ENCODE measurements at places on chromosomes 2 and 18. TPM values are rescaled to one million over a fixed set of nuclear protein-coding genes. Genes with fewer than 3 reads are reported as not detected.

DNA sequence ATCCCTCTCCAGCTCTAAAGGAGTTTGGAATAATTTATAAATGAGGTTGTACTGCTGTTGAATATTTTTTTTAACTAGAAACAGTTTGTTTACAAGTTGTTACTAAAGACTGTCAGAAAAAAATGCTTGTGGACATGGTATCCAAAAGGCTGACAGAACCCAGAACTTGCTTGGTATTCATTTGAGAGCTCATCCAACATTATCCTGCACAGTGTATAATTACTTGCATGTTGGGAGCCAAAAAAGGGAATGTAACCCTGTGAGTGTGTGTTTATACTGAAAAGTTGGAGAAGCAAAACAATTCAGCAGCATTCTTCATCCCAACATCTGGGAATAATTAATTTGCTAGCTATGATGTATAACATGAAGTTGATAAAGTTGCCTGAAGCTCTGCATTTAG is 42.1 kb upstream of the EHBP1 start:
- no peaks in the 10 kb centered on the region for H3K27me3 ChIP-seq
- H3K4me3 ChIP-seq: no peak overlapping the region

DNA sequence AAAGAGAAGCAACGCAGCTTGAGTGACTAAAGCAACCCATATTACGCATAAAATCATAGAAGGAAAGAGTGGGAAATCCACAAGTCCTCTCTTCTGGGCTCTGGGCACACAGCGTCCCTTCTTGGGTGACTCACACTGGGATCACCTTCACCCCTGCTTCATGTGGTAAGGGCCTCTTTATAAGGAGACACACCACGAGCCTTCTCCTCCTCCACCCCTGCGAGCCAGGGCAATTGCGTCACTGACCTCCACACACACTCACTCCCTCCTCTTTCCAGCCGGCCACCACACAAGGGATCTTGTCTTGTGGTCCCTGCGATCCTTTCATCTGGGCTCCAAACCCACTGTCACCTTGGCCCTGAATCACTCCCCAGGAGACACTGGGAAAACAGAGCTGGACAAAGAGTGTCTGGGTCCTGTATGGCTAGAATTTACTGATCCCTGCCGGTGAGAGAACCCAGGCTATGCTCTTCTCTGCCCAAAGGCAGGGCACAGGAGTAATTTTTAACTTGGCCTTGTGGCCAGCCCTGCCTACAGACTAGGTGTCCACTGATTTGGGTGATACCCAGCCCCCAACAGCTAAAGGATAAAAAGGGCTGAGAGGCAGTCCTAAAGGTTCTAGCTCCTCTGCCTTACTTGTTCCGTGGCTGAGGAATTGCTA is 35.3 kb downstream of the NHEJ1 start:
- H3K4me3 ChIP-seq: no peak overlapping the region
- H3K27ac ChIP-seq: peak overlapping the region; percentile 34
- DNase-seq: no peak
- no peaks in the 10 kb centered on the region for H3K27me3 ChIP-seq

DNA sequence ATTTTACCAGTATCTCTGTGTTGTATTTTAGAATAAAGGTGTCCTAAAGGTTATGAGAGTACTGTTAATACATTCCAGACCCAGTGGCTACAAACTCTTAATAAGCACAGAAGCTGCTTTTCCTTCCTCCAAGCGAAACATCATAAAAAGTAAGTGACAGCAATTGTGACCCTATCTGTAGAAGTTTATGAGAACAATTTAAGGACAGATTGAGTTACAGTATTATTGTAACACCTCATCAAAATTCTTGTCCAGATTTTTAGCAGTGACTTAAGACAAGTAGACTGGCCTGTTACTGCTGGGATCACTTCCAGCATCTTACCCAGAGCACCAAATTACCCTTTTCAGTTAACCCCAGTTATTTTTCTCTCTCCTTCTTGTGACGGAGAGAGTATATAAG is 154.6 kb downstream of the ERBB4 start:
- no peaks in the 10 kb centered on the region for H3K4me1 ChIP-seq
- no peaks in the 10 kb centered on the region for H3K36me3 ChIP-seq
- H3K4me3 ChIP-seq: no peak overlapping the region

The ATP8B1 gene
- polyA plus RNA-seq: not detected

- DNase-seq: no peak
- no peak overlapping the region for H3K4me3 ChIP-seq
- H3K4me1 ChIP-seq: peaks cover 6% of the 10 kb centered on the region
- H3K27ac ChIP-seq: no peak overlapping the region
- H3K27me3 ChIP-seq: no peaks in the 10 kb centered on the region
- H3K36me3 ChIP-seq: no peaks in the 10 kb centered on the region
Observed at GRCh38 chr2:172181840-172182239, 79.1 kb upstream of the DLX2 start.

The NDUFS1 gene
- polyA plus RNA-seq: 34.3 TPM

DNA sequence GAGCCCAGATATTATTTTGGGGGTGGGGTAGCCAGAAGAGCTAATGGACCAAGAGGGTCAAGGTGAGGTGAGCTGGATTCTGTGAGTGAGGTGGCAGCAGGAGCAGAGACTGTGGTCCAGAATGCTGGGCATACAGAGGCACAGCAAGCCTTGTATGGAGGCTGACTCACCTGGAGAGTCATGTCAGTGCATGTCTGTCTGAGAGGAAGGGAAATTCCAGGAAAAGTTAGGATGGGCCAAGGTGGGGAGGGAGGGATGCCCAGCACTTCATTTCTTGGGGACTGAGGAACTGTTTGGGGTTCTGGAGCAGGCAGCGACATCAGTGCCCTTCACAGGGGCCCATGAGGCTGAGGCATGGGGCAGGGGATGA is 21.1 kb downstream of the PER2 start:
- no peak overlapping the region for H3K4me3 ChIP-seq
- no peak for DNase-seq

The PTH2R gene
- not detected for polyA plus RNA-seq

The TMEFF2 gene
- polyA plus RNA-seq: not detected

The PGAP1 gene
- polyA plus RNA-seq: 0.67 TPM

- no peak within 1 kb of the TSS for H3K27ac ChIP-seq
- DNase-seq: no peak
- peaks cover 19% of the 10 kb centered on the region for H3K4me1 ChIP-seq
- H3K36me3 ChIP-seq: peaks cover 11% of the 10 kb centered on the region
- H3K4me3 ChIP-seq: no peak within 1 kb of the TSS
- no peaks in the 10 kb centered on the region for H3K27me3 ChIP-seq
Observed at GRCh38 chr2:201357221-201357620, at the start of gene FLACC1. Gene FLACC1 (minus strand): TSS chr2:201357345. CDS start chr2:201351404, 5,941 bp downstream.

The CFAP65 gene
- polyA plus RNA-seq: not detected

DNA sequence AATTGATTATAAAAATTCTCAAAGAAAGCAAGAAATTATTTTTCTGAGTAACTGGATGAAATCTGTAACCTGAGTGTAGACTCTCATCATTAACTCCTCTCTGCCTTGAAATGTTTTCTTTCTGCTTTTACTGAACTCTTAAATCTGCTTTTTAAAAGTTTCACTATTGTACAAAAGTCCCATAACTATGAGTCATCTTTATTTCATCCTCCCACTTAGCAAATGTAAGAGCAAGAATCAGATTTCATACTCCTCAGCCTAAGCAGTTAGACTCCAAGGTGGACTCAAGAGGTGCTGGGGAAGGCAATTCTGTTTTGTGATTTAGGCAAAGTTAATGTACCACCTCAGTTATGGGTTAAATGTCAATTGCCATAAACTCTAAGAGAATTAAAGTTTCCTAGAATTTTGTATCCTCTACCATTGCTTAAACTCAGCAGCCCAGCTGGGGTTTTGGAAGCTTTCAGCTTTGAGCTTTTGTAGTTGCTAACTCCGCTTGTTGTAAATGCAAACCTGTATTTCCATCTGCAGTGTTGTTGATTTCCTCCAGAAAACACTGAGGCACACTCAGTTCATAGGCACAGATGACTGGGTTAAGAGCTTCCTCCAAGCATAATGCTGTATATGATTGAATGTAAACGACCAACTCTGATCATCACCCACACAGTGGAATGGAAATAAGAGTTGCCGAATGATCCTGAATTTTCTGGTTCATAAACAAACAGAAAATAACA is 268.8 kb downstream of the ARHGAP15 start:
- peaks cover 38% of the 10 kb centered on the region for H3K4me1 ChIP-seq
- no peak for DNase-seq
- no peak overlapping the region for H3K27ac ChIP-seq
- H3K27me3 ChIP-seq: no peaks in the 10 kb centered on the region

- H3K36me3 ChIP-seq: no peaks in the 10 kb centered on the region
- H3K4me3 ChIP-seq: peak overlapping the region; percentile 70
- H3K4me1 ChIP-seq: peaks cover 8% of the 10 kb centered on the region
- DNase-seq: peak; percentile 78
Observed at GRCh38 chr2:197599285-197599965, 76.0 kb downstream of the RFTN2 start.

GRCh38 chr18:37529863-37530262 is 35.7 kb downstream of the CELF4 start:
- no peak overlapping the region for H3K4me3 ChIP-seq
- no peak for DNase-seq
- H3K36me3 ChIP-seq: no peaks in the 10 kb centered on the region
- no peak overlapping the region for H3K27ac ChIP-seq

The ACMSD gene
- not detected for polyA plus RNA-seq

DNA sequence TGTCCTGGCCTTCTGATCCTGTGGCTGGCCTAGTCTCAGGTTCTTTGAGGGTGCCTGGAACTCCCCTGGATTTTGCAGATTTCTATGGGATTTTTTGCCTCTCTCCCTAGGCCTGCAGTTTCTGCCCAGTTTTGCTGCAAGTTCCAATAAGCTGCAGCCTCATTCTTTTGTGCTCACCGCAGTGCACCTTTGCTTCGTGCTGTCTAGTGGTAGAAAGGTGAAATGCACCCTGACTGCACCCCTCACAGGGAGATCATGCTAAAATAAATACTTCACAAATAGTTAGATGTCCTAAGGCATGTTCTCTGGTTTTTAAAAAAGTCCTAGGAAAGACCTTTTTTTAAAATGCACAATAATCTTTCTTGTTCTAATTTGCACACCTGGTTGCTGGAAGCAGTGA is 72.5 kb downstream of the GNAL start:
- no peak overlapping the region for H3K4me3 ChIP-seq
- H3K27ac ChIP-seq: no peak overlapping the region
- peaks cover 3% of the 10 kb centered on the region for H3K27me3 ChIP-seq
- H3K36me3 ChIP-seq: no peaks in the 10 kb centered on the region
- no peak for DNase-seq

DNA sequence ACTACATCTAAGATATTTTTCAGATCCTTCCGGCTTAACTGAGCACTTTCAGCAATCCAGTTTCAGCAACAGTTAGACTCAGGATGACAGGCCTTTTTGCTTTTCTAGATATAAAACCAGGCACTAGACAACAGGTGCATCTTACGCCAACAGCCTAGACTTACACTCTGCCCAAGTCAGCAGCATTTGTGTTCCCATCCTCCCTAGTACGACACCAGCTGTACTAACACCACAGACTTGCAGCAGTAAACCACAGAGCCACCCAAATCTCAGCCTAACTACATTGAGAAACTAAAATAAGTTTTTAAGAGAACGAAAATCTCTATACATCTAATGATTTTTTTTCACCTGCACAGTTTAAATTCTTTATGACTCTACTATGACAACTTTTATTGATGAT is 89.9 kb upstream of the DNMT3A start:
- no peak for DNase-seq
- H3K27me3 ChIP-seq: no peaks in the 10 kb centered on the region
- H3K27ac ChIP-seq: no peak overlapping the region
- H3K4me1 ChIP-seq: peaks cover 2% of the 10 kb centered on the region
- H3K36me3 ChIP-seq: peaks cover 57% of the 10 kb centered on the region

The PLGLB1 gene
- polyA plus RNA-seq: 0.49 TPM

- no peaks in the 10 kb centered on the region for H3K4me1 ChIP-seq
- no peak for DNase-seq
- no peaks in the 10 kb centered on the region for H3K36me3 ChIP-seq
- no peak overlapping the region for H3K27ac ChIP-seq
Observed at GRCh38 chr2:119647440-119648169, 31.4 kb upstream of the TMEM177 start.

The MGAT4A gene
- polyA plus RNA-seq: 285 TPM

The INHA gene
- not detected for polyA plus RNA-seq

DNA sequence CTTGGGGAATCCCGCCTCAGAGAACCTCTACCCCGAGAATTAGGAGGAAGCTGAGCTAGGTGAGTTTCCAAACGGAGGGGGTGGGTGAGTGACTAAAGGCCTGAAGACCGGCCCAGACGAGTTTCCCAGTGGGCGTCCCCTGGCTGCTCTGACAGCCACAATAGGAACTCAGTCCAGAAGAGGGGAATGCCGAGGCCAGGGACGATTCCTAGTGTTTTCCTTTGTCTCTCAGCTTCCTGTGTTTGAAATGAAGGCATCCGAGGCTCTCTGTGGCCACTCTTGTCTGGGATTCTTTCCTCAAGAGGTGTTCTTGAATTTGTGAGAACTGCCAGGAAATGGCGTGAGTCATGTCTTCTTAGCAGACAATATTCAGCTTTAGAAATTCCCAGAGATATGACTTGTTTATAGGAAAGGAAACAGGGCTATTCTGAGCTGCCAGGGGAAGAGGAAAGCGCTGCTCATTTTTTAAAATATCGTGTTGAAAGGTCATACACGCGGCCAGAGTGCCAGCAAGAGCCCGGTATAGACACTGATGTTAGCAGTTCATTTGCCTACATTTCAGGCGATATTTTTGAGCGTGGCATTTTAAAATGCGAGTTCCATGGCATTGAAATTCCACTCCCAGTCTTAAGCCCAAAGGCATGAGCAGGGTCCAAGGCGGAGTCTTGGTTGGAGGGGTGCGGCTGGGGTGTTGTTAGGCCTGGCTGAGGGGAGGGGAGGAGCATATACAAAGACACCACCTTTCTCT is 169.1 kb upstream of the KLF7 start:
- no peak overlapping the region for H3K4me3 ChIP-seq
- peaks cover 11% of the 10 kb centered on the region for H3K4me1 ChIP-seq
- DNase-seq: no peak
- H3K27me3 ChIP-seq: no peaks in the 10 kb centered on the region

The GAD1 gene
- not detected for polyA plus RNA-seq

DNA sequence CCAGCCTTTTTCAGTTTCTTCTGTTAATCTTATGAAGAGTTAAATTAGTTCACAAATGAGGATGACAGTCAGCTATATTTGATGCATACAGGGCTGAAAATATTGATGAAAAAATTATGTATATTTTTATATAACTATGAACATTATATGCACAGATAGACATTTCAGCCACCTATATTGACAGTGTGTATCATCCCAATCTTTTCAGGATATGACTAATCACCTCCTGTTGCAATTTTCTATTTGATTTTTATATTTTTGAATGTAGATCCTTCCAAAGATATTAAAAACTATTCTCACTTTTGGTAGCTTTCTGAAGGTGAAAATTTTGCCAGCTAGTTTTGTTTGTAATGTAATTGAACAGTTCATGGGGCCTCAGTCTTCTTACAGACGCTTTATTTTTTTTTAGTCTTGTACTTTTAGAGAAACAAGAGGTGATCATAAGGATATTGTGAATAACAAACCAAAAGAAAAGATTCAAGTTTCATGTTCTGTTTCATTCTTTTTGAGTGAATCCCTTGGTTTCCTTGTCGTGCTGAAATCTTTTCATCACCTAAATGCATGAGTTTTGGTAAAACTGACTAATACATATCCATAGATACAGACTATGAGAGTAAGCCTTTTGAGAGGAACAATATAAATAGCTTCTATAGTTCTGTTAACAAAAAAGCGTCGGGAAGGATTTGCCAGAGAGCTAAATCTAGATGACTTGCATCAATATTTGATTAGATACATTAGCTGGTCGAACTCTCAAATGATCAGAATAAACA is 123.1 kb downstream of the ARHGAP15 start:
- H3K4me1 ChIP-seq: peaks cover 65% of the 10 kb centered on the region
- H3K27me3 ChIP-seq: no peaks in the 10 kb centered on the region
- no peak overlapping the region for H3K4me3 ChIP-seq
- peaks cover 6% of the 10 kb centered on the region for H3K36me3 ChIP-seq
- DNase-seq: no peak
- peak overlapping the region; percentile 44 for H3K27ac ChIP-seq
